CMK (cell line): ENCODE measurements at places on chromosomes 7 and 10.
A peak's percentile ranks its signal among the peaks of the same experiment; 100 is the strongest.

DNA sequence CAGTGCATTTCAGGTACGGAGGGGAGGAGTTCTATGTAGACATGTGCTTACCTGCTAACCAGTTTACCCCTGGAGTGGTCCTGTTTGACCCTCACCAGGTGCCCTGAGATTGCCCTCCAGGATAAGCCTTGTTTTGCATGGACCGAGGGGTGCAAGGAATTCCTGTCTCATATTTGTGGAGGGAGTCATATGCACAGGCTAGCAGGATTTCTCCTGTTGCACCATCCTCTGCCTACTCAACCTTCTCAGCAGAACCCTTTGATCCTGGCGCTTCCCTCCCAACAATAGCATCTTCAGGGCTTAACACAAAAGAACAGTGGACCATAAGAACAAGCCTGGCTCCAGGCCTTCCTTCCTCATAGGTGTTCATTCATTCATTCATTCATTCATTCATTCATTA lies 7.2 kb downstream of the TRPV6 start:
- DNase-seq: no peak

DNA sequence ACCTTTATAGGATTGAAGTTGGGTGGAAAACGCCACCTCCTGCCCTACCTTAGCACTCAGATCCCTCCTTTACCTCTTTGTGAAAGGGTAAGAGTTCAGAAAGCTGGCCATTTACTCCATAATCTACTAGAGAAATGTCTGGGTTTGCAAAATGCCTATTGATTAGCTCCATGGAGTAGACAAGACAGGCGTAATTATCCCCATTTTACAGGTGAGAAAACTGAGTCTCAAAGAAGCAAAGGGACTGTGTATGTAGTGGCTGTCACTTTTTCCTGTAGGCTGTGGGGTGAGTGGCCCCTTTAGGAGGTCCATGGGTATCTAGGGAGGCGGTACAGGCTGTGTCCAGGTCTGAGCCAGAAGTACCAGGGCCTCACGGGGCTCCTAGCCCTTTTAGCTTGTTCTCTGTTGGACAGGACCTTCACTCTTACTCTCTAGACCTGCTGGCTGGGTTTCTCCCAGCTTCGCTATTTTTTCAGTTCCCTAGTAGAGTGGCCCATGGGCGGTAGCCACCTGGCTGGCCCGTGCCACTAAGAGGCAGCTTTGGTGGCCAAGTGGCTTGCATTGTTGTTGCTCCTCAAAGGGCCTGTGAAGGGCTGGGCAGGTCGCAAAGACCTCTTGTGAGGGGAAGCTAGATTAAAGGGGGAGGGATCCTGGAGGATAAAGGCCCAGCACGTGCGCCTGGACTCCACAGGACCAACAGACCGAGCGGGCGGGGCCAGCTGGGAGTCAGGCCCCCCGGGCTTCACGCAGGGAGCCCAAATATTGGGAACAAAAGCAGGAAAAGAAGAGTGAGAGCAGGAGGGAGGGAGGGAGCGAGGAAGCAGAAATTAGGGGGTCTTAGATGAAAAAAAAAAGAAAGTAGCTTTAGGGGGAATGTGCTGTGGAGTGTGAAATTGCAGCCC lies 4.7 kb upstream of the PAX2 start:
- no peak for DNase-seq

DNA sequence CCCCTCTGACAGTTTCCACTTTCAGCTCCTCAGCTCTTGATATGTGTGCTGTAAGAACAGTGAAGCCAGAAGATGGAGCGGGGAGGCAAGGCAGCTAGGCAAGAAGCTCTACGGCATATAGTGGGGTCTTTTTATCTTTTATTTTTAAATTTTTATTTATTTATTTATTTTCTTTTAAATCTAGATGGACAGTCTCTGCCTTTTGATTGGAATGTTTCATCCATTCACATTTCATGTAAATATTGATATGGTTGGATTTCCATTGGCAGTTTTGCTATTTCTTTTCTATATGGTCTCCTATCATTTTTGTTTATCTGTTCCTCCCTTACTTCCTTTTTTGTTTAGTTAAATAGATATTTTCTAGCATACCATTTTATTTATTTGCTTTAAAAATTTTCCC lies 183.7 kb downstream of the TMEM178B start:
- DNase-seq: no peak

GRCh38 chr7:17292843-17293242 lies 5.6 kb upstream of the AHR start:
- no peak for DNase-seq

GRCh38 chr10:119020627-119020946 lies 8.9 kb upstream of the NANOS1 start:
- no peak for DNase-seq

DNA sequence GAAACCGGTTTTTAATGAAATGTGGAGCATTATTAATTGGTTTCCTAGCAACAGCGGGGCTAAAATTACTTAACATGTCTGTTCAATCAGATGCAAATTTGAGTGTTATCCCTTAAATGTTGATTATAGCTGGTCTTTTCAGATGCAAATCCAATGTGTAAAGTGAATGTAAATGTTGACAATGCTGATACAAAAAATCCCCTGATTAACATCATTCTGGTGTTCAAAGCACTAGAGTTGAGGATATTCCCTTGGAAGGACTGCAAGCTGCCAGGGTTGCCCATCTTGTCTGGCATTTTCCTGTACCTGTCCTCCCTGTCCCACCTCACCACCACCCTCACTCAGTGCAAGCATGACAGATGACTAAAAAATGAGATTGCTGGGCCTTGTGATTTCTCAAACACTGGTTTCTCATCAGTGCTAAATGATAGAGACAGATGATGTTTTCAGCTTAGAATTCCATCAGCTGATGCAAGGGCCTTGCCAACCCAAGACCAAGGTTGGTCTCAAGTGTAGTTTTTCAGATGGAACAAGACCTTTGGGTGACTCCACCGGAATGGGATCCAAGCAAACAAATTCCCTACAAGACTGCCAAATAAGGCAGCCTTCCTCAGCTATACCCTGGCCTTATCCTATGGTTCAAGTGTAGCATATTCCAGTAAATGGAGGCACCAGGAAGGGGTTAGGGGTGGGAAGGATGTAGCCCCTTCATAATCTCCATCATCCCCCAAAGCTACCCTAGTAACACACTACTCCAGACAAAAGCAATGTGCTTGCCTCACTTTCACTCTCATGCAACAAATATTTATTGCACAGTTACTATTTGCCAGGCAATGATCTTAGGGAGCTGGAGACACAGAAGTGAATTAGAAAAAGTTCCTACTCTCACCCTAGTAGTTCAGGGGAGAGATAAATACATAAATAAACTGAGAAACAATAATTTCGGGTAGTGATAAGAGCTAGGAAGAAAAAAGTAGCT lies 54.9 kb downstream of the JAZF1 start:
- no peak for DNase-seq

- no peak for DNase-seq
Measured at GRCh38 chr10:34835908-34836508, 20.9 kb upstream of the PARD3 start.

GRCh38 chr7:82723411-82723810 lies 279.8 kb upstream of the CACNA2D1 start:
- DNase-seq: no peak

GRCh38 chr7:77293046-77293445 lies 93.4 kb upstream of the FGL2 start:
- DNase-seq: no peak

DNA sequence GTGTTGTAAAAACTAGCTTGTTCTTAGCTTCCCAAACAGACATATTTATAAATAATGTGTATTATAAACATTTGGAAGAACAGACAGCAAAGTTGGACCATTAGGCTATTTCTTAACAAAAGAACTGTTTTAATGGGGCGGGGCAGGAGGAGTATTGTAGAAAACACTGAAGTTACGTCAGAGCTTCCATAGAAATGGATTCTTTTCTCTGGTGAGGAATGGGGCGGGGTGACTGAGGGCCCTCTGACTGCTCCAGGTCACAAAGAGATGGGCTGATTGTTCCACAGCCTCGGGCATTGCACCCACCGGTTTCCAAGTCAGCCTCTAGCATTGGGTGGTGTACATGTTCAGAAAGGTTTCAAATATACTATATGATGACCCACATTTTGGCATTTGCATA lies 36.8 kb upstream of the ADAM12 start:
- no peak for DNase-seq

GRCh38 chr7:14018751-14019150 lies 29.3 kb upstream of the ETV1 start:
- DNase-seq: no peak

- DNase-seq: no peak
Measured at GRCh38 chr10:117311261-117311660, 64.0 kb downstream of the PDZD8 start.

DNA sequence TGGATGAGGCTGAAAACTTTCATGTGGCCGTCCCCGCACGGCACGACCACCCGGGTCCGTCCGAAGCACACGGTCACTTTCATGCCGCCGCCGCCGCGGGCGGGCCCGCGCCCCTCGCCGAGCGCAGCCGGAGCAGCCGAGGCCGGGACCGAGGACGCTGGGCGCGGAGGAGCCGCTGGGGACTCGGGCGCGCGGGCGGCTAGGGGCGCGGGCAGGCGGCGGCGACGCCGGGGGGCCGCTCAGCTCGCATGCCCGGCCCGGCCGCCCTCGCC lies 247 bp downstream of the PARD3 start:
- DNase-seq: no peak

GRCh38 chr7:127393368-127394058 lies 1.0 kb upstream of the ZNF800 start:
- DNase-seq: no peak

GRCh38 chr7:157021071-157021870 lies 10.8 kb upstream of the MNX1 start:
- no peak for DNase-seq

GRCh38 chr10:43878386-43878785 lies 229.7 kb upstream of the ZNF32 start:
- DNase-seq: no peak

- DNase-seq: no peak
Measured at GRCh38 chr7:152759949-152760853, 649 bp downstream of the ACTR3B start.

DNA sequence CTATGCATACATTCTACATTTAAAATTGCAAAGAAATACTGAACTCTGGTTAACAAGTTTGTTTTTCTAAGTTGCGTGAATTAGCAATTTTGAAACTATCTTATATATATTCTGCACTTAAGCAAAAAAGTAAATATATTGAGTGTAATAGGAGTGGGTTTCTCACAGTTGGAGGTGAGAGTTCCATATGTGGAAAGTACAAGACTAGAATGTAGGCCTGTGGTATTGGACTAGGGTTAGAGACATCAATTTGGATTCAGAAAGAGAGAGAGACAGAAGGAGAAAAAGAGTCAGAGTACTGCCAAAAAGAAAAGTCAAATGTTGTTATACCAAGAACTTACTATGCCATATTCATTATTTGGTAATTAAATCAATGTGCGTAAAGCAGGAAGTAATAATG lies 47.3 kb upstream of the ITGB8 start:
- no peak for DNase-seq

- DNase-seq: peak; percentile 55
Measured at GRCh38 chr7:100061518-100062193, 12.1 kb downstream of the ZSCAN21 start.
